ENCODE measurements at places on chromosomes 3 and 15.

- DNase-seq, result no peak
Observed at GRCh38 chr3:87397211-87397610, 120.8 kb upstream of the POU1F1 start.

DNA sequence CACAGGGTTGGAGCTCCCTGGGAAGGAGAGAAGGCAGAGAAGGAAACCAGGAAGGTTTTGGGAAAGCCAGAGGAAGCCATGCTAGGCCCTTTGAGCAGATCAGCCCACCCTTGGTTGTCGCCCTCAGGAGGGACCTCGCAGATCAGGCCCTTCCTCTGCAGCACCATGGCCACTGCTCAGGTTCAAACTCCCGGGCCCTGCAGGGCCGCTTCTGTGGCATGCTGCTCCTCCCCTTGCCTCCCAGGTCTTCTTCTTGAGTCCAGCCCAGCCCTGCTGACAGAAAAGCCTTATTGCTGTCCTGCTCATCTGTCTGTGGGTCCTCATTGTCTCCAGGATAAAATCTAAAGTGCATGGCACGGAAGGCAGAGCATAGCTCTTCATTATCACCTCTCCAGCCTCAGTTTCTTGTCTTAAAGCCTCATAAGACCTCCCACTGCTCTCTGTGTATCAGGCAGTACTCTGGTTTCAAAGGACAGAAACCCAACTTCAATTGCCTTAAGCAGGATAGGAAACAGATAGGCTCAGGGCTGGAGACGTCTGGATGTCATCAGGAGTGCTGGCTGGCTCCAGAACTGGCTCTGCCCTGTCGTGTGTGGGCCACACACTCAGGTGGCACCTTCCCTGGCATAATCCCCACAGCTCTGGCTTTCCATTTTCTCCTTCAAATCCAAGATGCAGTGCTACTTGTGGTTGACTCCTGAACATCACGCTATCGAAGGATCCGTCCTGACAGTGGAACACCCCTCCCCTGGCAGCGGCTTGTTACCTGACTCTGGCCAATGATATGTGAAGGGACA, 118.5 kb downstream of the EEFSEC start:
- no peak for DNase-seq

- no peak for DNase-seq
Observed at GRCh38 chr3:61184956-61185355, 66.3 kb downstream of the FHIT start.

- DNase-seq, result no peak
Observed at GRCh38 chr3:66466606-66467270, 34.1 kb downstream of the LRIG1 start.

DNA sequence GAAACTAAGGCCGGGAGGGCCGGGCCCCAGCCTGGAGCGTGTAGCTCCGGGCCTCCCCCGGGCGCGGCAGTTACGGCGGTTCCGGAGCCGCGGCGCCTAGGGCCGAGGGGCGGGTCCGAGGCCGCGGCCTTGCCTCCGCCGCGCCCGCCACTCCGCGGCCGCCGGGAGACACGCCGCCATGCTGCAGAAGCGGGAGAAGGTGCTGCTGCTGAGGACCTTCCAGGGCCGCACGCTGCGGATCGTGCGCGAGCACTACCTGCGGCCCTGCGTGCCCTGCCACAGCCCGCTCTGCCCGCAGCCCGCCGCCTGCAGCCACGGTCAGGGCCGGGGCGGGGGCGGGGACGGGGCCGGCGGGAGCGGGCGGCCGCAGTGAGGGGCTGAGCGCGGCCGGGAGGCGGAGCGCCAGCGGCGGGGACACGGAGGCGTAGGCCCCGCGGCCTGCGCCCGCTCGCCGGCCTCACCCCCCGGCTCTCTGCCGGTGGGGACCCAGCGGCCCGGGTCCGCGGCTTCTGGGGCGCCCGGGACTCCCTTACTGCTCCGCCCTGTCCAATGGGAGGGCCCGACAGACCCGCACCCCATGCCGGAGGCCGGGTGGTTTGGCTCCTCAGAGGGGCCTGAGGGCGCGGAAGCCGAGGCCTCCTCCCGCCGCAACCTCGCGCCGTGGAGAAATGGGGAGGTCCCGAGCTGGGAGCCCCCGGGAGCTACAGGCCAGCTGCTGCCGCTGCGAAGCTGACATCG, at the start of gene DIS3L:
Gene DIS3L, plus strand, starts transcription at position 150 of the 738 bp plus-strand sequence. Its CDS starts 29 bp downstream, at position 179.
- peak; percentile 29 for DNase-seq

DNA sequence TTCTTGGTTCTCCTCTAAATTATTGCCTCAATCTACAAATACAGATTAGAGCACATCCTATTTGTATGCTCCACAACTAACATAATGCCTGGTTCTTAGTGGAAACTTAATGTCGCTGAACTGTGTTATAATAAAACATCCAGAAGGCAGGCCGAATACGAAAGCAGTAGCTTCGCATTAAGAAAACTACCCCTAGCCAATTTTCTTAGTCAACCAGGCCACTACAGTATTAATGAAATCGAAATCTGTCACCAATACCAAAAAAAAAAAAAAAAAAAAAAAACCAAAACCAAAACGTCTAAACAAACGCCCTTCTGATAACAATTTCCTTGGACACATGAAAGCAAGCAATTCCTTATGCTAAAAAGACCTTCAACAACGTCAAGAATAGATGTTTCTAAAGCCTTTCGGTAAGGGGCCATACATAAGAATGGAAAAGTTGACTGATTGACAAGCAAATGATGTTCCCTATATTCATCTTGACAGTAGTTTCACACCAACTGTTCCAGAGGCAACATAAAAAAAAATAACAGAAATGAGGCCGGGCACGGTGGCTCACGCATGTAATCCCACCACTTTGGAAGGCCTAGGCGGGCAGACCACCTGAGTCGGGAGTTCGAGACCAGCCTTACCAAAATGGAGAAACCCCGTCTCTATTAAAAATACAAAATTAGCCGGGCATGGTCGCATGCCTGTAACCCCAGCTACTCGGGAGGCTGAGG, 1.3 kb downstream of the DENND6A start:
- DNase-seq, result peak; percentile 16

DNA sequence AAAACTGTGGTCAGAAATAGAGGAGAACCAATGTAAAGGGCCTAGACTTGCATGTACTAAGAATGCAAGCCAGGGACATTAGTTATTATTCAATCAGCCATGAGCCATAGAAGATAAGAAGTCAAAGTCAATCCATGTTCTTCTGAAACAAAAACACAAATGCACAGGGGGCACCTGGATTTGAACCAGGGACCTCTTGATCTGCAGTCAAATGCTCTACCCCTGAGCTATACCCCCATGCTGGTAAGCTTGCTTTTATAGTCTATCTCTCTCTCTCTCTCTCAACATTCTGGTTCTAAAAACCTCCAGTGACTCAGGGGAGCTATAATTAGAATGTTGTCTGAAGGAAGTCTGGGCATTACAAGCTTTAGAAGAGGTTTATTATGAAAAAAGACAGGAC, 85.6 kb upstream of the ACP3 start:
- DNase-seq, result no peak

- DNase-seq, result no peak
Observed at GRCh38 chr3:72210261-72210660, 425.3 kb upstream of the PROK2 start.

- no peak for DNase-seq
Observed at GRCh38 chr3:100756441-100756840, 47.1 kb downstream of the TFG start.

- no peak for DNase-seq
Observed at GRCh38 chr3:151501171-151501922, 40.5 kb upstream of the IGSF10 start.

- no peak for DNase-seq
Observed at GRCh38 chr3:27133060-27133459, 236.1 kb downstream of the NEK10 start.

GRCh38 chr15:81443040-81443820, 69.2 kb upstream of the TMC3 start:
- DNase-seq, result no peak

DNA sequence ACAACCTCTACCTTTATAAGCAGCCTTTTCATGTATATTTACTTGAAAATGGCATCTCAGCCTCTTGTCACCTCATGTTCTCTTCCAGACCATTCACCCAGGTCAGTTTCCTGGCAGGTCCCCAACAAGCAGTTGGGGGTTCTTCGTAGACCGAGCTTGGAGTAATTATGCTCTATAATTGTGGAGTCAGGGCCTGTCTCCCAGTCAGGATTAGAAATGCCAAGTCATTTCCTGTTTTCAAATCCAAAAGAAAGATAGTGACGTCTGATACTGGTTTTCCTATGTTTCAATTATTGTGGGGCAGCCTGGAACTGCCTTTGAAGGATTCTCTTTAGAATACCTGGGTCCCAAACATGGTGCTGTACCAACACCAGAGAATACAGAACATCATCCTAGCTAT, 430.6 kb downstream of the MECOM start:
- DNase-seq, result no peak

- DNase-seq, result no peak
Observed at GRCh38 chr3:44504566-44504965, 27.1 kb upstream of the ZNF445 start.
